Amniotic epithelial cell (primary cell): ENCODE measurements at places on chromosomes 5 and 9.

- no peak for DNase-seq
Measured at GRCh38 chr5:14356305-14356704, 213.2 kb downstream of the TRIO start.

DNA sequence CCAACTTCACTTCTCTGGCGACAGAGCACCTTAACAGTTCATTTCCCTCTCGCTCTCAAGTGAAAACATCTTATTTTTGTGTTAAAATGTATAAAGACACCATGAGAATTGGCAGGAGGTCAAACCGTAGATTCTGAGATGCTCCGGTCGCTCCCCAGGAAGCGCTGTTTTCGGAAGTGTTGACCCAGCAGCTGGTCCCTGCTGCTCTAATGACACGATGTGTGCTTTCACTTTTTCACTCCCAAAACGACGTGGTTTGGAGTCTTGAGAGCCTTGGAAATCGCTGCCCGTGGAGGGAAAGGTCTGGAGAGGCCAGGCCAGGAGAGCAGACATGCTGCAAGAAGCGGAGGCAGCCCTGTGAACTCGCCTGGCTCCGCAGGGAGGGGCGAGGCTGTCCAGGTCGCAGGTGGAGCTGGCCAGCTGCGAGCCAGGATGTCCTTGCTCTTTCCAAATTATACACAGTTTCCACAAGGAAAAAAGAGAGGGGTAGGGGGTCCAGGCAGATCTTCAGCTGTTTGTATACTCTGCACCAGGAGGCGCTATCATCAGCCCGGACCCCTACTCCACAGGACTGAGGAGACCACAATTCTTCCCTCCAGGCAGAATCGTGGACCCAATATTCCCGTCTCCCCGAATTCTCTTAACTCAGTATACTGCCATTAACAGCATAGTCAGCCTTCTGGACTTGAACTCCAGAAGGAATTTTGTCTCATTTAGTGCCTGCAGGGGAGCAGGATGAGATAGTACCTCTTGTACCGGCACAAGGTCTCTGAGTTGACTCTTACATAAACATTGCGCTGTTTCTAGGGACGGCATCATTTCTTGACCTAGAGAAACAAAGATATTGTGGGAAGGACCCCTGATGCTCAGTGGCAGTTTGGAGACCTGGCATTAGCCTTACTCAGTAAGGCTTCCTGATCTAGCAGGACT, 248.6 kb upstream of the ANKRD55 start:
- no peak for DNase-seq

- DNase-seq: no peak
Measured at GRCh38 chr5:51230336-51230735, 152.9 kb upstream of the ISL1 start.

DNA sequence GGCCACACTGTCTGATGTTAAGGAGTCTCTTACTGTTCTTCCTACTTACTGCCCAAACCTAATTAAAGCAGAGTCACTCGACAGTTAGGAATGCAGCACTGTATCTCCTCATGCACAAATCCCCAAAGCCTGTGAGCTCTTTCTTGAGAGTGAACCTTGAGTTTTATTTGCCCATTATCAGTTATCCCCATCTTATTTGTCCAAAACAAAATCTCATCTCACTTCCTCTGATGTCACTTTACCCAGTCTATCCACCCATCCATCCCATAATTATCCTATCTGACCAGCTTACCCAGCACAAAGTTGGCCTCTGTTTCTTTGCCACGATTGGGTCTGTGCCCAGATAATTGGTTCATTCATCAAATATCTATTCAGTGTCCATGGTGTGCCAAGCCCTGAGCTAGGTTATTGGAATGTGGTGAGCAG, 250.8 kb downstream of the SLIT3 start:
- no peak for DNase-seq

GRCh38 chr5:68395302-68395701, 179.7 kb downstream of the PIK3R1 start:
- no peak for DNase-seq

DNA sequence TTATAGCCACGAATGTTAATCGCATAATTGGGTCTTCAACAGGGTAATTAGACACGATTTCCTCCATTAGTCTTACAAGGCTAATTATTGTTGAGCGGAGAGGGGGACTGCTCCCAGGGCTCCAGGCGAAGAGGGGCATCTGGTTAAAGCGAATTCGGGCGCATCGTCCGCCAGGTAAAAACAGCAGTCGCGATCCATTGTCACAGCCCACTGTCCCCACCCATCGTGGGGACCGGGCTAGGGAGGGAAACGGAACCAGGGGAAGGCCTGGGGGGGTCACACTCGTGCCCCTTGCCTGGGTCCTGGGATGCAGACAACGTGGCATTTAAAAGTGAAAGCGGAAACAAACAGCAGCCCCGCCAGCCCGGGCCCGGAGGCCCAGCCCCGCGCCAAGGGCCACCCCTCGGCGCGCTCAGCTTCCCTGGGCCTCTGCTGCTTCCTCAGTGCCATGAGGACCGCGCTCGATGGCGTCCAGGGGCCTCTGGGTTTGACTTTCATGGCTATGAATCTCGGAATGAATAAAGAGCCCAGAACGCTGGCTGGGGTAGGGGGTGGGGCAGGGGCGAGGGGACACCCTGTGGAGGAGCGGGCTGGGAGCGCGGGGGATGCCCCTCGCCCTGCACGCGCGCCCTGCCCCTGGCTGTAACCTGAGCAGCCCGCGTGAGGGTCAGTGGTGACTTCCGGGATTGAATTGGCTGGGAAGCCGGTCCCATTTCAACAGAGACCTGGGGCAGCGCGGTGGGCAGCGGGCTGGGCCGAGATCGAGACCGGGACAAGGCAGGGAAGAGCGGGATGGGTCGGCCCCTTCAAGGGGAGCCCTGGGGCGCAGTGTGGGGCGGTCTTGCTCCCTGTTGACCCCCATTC, 99.9 kb downstream of the GTF3C4 start:
- peak; percentile 54 for DNase-seq
